ENCODE measurements at places on chromosomes 7 and 10.

GRCh38 chr7:5012985-5013384 is 32.7 kb upstream of the RBAK start:
- no peak for DNase-seq

- no peak for DNase-seq
Observed at GRCh38 chr10:102802920-102803534, 34.2 kb downstream of the CYP17A1 start.

DNA sequence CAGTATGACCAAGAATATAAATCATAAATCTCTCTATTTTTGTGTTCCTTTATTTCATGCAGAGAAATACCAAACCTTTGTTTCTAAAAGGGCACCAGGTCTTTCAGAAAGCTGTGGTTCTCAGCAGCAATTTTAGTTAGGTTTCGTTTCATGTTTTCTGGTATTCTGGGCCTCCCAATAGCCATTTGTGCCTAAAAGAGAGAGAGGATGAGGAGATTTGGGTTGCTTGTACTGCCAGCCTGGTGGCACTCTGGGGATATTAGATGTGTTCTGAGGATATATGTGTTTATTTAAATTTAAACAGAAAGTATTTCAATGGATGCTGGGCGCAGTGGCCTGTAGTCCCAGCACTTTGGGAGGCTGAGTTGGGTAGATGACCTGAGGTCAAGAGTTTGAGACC is 471.7 kb downstream of the AUTS2 start:
- DNase-seq: no peak

DNA sequence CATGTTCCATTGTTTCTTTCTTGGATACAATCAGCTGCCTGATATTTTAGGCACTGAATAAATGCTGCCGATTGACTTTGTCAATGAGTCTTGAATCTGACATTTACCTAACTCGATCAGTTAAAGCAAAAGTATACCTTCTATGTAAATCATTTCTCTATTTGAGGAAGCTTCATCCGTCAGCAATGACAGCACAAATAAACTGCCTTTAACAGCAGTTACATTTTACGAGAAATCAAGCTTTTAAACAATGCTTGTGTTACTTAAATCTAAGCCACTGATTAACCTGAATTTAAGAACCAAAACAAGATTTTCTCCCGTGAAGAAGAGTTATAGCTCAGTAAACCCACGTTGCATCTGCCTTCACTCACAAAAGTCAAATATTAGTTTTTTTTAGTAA is 71.3 kb downstream of the CUL1 start:
- no peak for DNase-seq

GRCh38 chr7:151700586-151701165 is 176.2 kb downstream of the PRKAG2 start:
- no peak for DNase-seq

DNA sequence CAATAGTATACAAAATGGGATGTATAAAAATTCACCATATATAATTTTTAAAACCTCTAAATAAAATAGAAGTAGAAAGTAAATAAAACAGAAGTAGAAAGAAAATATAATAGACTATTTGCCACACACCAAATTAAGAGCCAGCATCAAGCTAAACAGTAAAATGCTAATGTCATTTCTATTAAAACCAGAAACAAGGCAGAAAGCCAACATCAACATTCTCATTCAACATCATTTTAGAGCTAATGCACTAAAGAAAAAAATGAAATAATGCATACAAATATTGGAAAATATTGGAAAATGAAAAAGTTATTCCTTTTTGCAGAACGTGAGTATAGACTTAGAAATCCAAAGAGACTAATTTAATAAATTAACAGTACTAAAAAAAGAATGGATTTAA is 23.4 kb upstream of the RELN start:
- DNase-seq: no peak

GRCh38 chr7:69177941-69178494 is 420.3 kb upstream of the AUTS2 start:
- no peak for DNase-seq

DNA sequence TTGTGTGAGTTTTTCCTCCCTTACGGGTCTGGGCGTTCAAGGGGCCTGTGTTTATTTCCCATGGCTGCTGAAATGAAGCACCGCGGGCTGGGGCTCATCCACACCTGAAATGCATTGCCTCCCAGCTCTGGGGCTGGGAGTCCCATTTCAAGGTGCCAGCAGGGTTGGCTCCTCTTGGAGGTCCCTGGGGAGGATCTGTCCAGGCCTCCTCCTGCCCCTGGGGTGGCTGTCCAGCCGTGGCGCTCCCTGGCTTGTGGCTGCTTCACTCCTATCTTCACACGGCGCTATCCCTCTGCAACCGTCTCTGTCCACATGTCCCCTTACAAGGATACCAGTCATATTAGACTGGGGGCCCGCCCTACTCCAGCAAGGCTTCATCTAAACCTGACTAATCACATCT is 41.1 kb upstream of the CNPY1 start:
- no peak for DNase-seq

GRCh38 chr10:52752261-52752660 is 20.3 kb downstream of the MBL2 start:
- DNase-seq: no peak

GRCh38 chr10:120475844-120476791 is 19.1 kb downstream of the PLPP4 start:
- DNase-seq: no peak

- no peak for DNase-seq
Observed at GRCh38 chr7:26608402-26608801, 256.0 kb downstream of the SKAP2 start.

- no peak for DNase-seq
Observed at GRCh38 chr10:62647375-62648092, 157.0 kb upstream of the ADO start.

- DNase-seq: no peak
Observed at GRCh38 chr7:30898411-30898810, 13.2 kb upstream of the AQP1 start.

DNA sequence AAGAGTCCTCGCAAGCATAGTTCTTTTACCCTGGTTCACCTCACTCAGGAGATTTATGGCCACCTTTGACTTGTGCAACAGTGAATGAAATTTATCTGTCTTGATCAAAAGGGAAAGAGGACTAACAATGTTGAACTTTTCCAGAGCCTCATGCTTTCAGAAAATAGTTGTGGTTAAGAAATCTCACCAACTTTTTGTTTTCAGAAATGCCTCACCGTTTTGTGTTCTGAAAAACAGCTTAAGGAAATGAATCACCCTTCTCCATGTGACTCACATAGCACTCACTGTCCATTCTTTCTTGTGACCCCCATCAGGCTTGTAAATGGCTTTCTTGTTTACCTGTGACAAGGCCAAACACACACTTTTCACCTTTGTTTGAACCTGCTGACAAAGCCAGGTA is 148.6 kb upstream of the FAM3C start:
- peak; percentile 31 for DNase-seq

DNA sequence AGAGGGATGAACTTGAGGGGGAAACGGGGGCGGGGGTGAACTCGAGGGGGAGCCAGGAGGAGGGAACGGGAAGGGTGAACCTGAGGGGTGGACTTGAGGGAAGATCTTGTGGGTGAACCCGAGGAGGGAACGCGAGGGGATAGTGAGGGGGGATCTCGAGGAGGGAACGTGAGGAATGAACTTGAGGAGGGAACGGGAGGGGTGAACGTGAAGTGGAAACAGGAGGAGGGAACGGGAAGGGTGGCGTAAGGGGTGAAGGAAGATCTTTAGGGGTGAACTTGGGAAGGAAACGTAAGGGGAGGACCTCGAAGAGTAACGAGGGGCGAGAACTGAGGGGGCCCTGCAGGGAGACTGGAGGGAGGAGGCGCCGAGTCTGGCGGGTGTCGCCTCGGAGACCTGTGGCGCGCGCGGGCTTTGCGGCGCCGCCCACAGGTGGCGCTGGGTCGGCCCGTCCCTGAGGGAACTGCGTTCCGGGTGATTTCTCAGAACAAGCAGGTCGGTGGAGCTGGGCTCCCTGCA is 651 bp downstream of the MYO3A start:
- peak; percentile 29 for DNase-seq

DNA sequence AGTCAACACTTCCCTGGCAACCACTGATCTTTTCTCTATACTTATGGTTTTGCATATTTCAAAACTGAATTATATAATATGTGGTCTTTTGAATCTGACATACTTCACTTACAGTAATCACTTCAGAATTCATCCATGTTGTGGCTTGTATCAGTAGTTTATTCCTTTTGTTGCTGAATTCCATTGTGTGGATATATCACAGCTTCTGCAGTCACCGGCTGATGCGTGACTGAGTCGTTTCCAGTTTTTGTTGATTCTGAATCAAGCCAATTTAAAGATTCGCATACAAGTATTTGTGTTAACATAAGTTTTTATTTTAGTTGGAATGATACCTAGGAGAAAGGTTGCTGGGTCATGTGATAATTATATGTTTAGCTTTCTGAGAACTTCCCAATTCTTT is 672.5 kb upstream of the ANKRD30A start:
- DNase-seq: no peak

- DNase-seq: no peak
Observed at GRCh38 chr7:100942045-100942774, 7.1 kb upstream of the MUC3A start.

- no peak for DNase-seq
Observed at GRCh38 chr7:120400806-120401455, 128.0 kb downstream of the KCND2 start.

- no peak for DNase-seq
Observed at GRCh38 chr7:44515590-44516268, 25.3 kb upstream of the NUDCD3 start.

DNA sequence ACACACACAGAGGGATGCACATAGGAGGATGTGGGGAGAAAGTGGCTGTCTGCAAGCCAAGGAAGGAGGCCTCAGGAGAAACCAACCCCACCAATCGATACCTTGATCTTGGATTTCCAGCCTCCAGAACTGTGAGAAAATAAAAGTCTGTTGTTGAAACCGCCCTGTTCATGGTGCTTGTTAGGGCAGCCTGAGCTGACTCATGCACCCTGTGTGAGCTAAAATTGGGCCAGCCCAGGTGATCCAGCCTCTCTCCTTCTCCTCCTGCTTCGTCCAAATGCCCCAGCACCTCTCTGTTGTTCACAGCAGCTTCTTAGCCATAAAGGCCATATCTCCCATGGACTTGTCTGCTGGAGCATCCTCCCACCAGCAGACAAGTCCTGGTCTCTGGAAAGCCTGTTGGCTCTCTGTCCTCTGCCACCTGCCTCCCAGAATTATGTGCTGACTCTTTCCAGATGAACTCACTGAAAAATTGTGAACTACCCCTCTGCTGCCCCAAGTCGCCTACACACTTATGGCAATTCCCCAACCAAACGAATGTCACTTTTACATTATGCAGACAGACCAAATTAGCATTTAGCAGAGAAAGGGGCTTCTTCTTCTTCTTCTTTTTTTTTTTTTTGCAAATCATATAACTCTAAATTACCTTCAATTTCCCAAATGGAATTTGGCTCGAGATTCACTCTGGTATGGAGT is 30.2 kb upstream of the CARD11 start:
- no peak for DNase-seq

DNA sequence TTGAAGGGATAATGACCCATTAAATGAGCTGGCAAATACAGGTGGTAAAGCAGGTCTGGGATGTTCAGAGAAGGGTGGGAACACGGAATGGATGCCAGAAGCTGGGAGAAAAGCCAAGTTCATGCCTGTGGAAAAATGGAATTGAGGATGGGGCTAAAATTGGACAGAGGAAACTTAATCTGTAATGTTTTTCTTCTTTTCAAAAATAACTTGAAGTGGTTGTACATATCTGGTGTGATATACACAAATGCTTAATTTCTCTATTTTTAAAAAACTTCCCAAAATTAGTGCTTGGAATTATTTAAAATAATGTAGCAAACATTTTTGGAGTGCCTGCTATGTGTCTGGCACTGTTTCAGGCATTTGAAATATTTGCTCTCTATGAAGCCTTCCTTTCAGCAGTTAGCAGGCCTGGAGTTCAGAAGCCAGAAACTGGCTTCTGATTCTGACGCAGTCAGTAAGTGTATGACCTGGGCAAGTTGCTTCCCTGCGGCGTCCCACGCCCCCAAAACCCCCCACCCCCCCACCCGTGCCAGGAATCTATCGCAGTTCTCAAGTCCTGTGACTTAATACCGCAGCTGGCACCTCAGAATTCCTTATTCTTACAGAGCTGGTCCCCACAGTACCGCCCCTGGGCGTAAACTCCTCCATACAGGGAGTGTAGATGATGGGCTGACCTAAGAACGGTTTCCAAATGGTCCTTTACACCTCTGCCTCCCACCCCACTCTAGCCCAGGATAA is 828 bp upstream of the MALSU1 start:
- DNase-seq: no peak

- DNase-seq: no peak
Observed at GRCh38 chr7:92783260-92784201, 52.8 kb downstream of the CDK6 start.

DNA sequence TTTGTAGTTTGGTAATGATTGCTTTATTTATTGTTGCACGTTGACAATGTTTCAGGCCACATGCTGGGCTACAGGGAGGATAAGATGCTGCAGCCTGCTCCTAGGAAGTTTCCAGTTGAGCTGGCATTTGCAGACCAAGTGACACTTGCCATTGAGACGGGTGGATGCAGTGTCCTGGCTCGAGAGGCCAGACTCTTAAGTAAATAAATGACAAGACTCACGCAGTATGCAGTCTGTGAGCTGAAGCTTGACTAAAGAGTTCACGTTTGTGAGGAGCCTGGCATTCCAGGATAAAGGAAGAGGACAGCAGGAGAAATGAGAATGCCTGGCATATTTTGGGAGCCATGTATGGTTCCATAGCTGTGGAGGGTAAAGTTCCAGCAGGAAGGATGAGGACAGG is 105.8 kb downstream of the BAMBI start:
- DNase-seq: no peak

DNA sequence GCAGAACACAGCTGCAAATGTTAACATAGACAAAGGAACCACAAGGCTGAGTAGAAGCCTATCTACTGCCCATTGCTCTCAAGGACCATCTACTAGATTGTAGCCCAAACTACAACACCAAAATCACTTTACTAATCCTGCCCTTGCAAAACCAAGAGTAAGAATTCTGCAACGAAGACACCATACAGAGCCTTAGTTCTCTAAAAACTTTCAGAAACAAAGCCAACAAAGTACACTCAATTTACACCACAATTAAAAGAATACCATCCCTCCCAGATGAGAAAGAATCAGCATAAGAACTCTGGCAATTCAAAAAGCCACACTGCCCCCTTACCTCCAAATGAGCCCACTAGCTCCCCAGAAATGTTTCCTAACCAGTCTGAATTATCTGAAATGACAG is 294.3 kb downstream of the CTNNA3 start:
- no peak for DNase-seq

Data from renal cortex interstitium (tissue), 15 donors.